ENCODE measurements at places on chromosomes 12 and 14.

- H3K4me1 ChIP-seq, result no peaks in the 10 kb centered on the region
- peaks cover 6% of the 10 kb centered on the region for H3K27me3 ChIP-seq
- DNase-seq, result no peak
These were observed 10.6 kb downstream of the AHNAK2 start for GRCh38 chr14:104967386-104968152.

GRCh38 chr14:61470261-61470960 lies 149.0 kb downstream of the PRKCH start:
- peak overlapping the region; percentile 94 for H3K27ac ChIP-seq
- H3K27me3 ChIP-seq, result no peaks in the 10 kb centered on the region
- H3K36me3 ChIP-seq, result peaks cover 10% of the 10 kb centered on the region
- H3K4me3 ChIP-seq, result peak overlapping the region; percentile 88
- no peak for DNase-seq

DNA sequence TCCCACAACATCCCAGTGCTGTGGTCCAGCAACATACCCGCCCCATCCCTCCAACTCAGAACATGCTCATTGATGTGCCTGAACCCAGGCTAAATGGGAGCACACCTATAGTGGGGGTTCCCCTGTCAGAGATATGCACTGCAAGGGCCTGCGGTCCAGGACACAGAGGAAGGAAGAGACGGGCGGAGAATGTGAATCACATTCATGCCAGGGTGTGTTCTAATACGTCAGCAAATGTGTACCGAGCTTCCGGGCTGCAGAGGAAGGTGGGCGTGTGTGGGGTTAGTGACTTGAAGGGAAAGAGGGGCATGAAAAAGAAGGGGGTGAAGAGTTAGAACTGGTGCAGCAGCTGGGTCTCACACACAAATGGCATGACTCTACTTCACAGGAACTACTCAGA lies 83.7 kb downstream of the DPF3 start:
- peak overlapping the region; percentile 48 for H3K4me3 ChIP-seq
- H3K4me1 ChIP-seq, result peaks cover 23% of the 10 kb centered on the region
- peak; percentile 59 for DNase-seq

DNA sequence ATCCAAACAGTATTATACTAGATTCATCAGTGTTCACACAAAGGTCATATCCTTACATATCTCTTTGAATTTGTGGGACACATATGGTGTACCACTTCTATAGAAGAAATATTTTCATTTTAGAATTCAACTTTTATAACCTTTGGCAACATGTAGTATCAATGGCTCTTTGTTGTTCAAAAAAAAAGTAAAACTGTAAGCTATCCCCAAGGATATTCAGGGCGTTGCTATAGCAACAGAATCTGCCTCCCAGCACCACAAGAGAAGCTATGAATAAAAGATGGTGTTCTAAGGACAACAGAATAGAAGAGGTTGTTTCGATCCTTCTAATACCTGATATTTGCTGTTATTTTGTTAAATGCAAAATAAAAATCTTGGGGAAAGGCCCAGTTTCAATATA lies 139.3 kb downstream of the BRMS1L start:
- no peaks in the 10 kb centered on the region for H3K36me3 ChIP-seq
- H3K27me3 ChIP-seq, result no peaks in the 10 kb centered on the region
- no peak overlapping the region for H3K4me3 ChIP-seq

- no peaks in the 10 kb centered on the region for H3K27me3 ChIP-seq
- DNase-seq, result no peak
- peak overlapping the region; percentile 16 for H3K27ac ChIP-seq
- peaks cover 16% of the 10 kb centered on the region for H3K36me3 ChIP-seq
These were observed 2.2 kb downstream of the ZC3H10 start for GRCh38 chr12:56120158-56120846.

DNA sequence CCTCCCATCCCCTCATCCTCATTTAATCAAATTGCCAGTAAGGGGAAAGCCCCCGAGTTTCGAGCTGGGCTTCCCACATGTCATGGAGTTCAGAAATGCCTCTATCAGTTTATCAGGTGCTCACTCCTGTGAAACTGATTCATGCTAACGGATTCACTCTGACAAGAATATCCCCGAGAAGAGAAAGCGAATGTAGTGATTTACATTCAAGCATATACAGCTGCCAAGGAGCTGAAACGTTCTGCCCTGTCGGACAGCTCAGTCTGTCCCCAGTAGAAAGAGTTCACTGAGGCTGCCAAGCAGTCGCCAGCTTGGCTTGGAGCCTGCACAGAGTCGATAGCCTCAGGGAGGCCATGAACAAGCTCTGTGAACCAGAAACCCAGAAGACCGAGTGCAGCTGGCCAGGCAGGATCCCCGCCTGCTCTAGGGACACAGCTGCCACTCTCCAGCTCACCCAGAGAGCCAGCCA lies 88.4 kb downstream of the TMCC3 start:
- H3K27ac ChIP-seq, result no peak overlapping the region
- H3K36me3 ChIP-seq, result no peaks in the 10 kb centered on the region
- peaks cover 18% of the 10 kb centered on the region for H3K4me1 ChIP-seq
- H3K27me3 ChIP-seq, result peaks cover 39% of the 10 kb centered on the region
- H3K4me3 ChIP-seq, result no peak overlapping the region
- DNase-seq, result no peak

DNA sequence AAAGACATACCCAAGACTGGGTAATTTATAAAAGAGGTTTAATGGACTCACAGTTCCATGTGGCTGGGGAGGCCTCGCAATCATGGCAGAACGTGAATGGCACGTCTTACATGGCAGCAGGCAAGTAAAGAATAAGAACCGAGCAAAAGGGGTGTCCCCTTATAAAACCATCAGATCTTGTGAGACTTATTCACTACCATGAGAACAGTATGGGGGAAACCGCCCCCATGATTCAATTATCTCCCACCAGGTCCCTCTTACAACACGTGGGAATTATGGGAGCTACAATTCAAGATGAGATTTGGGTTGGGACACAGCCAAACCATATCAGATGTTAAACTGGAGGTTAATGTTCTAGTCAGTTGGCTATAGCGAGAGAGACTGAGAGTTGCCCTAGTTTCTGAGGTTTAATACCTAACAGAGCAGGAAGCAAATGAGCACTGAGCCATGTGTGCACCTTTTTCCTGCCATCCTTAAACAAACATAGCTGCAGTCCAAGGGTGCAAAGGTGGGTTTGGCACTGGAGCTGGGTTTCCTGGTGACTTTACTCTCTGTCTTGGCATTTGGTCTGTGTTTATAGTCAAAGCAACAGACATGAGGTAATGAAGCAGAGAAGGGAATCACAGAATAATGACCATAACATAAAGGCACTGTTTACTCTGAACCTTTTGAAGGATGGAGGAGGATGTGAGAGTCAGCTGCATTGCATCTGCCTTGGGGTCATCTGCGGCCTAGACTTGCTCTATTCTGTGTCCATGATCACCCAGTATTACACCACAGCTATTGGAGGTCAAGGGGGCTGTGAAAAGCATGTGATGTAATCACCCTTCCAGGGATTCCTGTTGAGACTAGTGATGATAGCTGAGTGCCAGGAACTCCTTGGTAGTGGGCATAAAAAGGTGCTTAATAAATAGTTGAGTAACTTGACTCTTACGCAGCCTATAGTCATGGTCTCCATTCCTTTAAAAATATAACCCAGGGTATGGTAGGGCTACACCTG lies 83.6 kb upstream of the USP44 start:
- H3K4me1 ChIP-seq, result no peaks in the 10 kb centered on the region
- no peaks in the 10 kb centered on the region for H3K36me3 ChIP-seq
- no peak for DNase-seq
- no peak overlapping the region for H3K4me3 ChIP-seq
- H3K27me3 ChIP-seq, result no peaks in the 10 kb centered on the region

- no peak for DNase-seq
- H3K27ac ChIP-seq, result peak overlapping the region; percentile 54
- peak overlapping the region; percentile 20 for H3K4me3 ChIP-seq
- no peaks in the 10 kb centered on the region for H3K27me3 ChIP-seq
These were observed 82.9 kb upstream of the DYNC1H1 start for GRCh38 chr14:101881426-101881825.

GRCh38 chr12:63440048-63440447 lies 228.2 kb downstream of the DPY19L2 start:
- no peaks in the 10 kb centered on the region for H3K4me1 ChIP-seq
- H3K36me3 ChIP-seq, result no peaks in the 10 kb centered on the region
- H3K4me3 ChIP-seq, result no peak overlapping the region
- no peak overlapping the region for H3K27ac ChIP-seq
- no peaks in the 10 kb centered on the region for H3K27me3 ChIP-seq

DNA sequence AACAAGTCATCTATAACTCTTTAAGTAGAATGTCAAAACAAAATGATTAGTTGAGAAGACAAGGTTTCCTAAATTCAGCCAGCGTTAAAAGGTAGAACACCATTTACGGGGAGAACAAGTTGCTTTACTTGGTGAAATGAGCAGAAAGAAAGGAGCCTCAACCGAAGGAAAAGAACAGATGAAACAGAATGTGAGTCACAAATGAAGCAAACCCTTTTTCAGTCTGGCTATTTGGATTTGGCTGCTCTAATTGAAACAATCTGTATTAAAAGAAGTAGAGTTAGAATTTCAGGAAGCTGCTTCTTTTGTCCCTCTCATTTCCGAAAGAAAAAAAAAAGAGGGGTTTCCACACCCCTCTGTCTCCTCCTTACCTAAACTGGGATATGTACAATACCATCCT lies 34.6 kb downstream of the CEP128 start:
- H3K27ac ChIP-seq, result no peak overlapping the region
- H3K36me3 ChIP-seq, result peaks cover 10% of the 10 kb centered on the region

DNA sequence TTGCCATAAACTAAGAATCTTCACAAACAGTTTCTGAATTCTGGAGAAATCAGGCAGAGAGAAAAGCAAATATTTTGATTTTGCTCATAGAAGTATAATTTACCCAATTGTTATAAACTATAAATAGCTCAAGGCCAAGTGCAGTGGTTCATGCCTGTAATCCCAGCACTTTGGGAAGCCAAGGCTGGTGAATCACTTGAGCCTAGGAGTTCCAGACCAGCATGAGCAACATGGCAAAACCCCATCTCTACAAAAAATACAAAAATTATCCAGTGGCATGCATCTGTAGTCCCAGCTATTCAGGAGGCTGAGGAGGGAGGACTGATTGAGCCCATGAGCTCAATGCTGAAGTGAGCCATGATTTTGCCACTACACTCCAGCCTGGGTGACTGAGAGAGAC lies 19.6 kb upstream of the MMP19 start:
- DNase-seq, result no peak
- no peak overlapping the region for H3K4me3 ChIP-seq
- H3K27ac ChIP-seq, result no peak overlapping the region
- H3K36me3 ChIP-seq, result peaks cover 2% of the 10 kb centered on the region
- no peaks in the 10 kb centered on the region for H3K27me3 ChIP-seq

- no peak overlapping the region for H3K27ac ChIP-seq
- H3K4me1 ChIP-seq, result no peaks in the 10 kb centered on the region
- no peaks in the 10 kb centered on the region for H3K36me3 ChIP-seq
- no peak for DNase-seq
- H3K4me3 ChIP-seq, result no peak overlapping the region
These were observed 102.8 kb downstream of the ZNF664 start for GRCh38 chr12:124075841-124076240.

- H3K27me3 ChIP-seq, result no peaks in the 10 kb centered on the region
- DNase-seq, result no peak
- peaks cover 27% of the 10 kb centered on the region for H3K4me1 ChIP-seq
- H3K4me3 ChIP-seq, result no peak overlapping the region
These were observed 6.9 kb downstream of the LETMD1 start for GRCh38 chr12:51055060-51055459.

- DNase-seq, result no peak
- no peak overlapping the region for H3K27ac ChIP-seq
- H3K27me3 ChIP-seq, result peaks cover 11% of the 10 kb centered on the region
- no peaks in the 10 kb centered on the region for H3K4me1 ChIP-seq
These were observed 411.6 kb upstream of the CCDC196 start for GRCh38 chr14:66074537-66074936.

- H3K36me3 ChIP-seq, result peaks cover 2% of the 10 kb centered on the region
- no peak overlapping the region for H3K27ac ChIP-seq
- H3K4me1 ChIP-seq, result peaks cover 11% of the 10 kb centered on the region
- H3K27me3 ChIP-seq, result peaks cover 9% of the 10 kb centered on the region
- DNase-seq, result no peak
These were observed 138.0 kb upstream of the EGLN3 start for GRCh38 chr14:34088914-34089313.

- H3K36me3 ChIP-seq, result peaks cover 2% of the 10 kb centered on the region
- H3K4me1 ChIP-seq, result peaks cover 14% of the 10 kb centered on the region
- no peak for DNase-seq
- no peaks in the 10 kb centered on the region for H3K27me3 ChIP-seq
- no peak overlapping the region for H3K27ac ChIP-seq
These were observed 22.5 kb downstream of the LRP6 start for GRCh38 chr12:12244341-12244740.

GRCh38 chr12:105590571-105590970 lies 260.1 kb downstream of the C12orf75 start:
- no peak overlapping the region for H3K4me3 ChIP-seq
- H3K4me1 ChIP-seq, result no peaks in the 10 kb centered on the region
- H3K36me3 ChIP-seq, result no peaks in the 10 kb centered on the region
- H3K27ac ChIP-seq, result no peak overlapping the region
- peaks cover 6% of the 10 kb centered on the region for H3K27me3 ChIP-seq

DNA sequence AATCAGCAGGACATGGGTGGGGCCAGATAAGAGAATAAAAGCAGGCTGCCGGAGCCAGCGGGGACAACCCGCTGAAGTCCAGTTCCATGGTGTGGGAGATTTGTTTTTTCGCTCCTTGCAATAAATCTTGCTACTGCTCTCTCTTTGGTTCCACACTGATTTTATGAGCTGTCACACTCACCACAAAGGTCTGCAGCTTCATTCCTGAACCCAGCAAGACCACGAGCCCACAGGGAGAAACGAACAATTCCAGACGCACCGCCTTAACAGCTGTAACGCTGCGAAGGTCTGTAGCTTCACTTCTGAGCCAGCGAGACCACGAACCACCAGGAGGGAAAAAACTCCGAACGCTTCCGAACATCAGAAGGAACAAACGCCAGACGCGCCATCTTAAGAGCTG lies 2.8 kb upstream of the CNIH1 start:
- no peak overlapping the region for H3K27ac ChIP-seq
- H3K27me3 ChIP-seq, result peaks cover 15% of the 10 kb centered on the region
- no peak overlapping the region for H3K4me3 ChIP-seq
- peaks cover 27% of the 10 kb centered on the region for H3K4me1 ChIP-seq

GRCh38 chr14:61598980-61599379 lies 96.3 kb upstream of the HIF1A start:
- peak overlapping the region; percentile 66 for H3K27ac ChIP-seq
- H3K27me3 ChIP-seq, result no peaks in the 10 kb centered on the region
- DNase-seq, result peak; percentile 24

DNA sequence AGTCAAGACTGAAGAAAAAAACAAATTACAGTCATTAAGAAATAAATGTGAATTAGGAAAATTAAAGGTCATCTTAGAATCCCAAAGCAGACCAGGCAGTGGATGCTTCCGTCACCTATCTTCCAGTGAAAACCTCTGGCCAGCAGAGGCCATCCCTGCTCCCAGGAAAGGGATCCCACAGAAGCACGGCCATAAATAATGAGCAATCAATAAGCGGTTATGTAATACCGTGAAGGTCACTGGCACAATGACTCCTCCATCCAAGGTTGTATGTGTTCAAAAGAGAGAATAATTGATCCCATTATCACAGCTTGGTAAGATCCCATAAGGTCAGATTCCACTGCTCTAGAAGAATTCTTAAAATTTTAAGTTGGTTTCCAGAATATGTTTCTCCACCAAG lies 85.7 kb downstream of the PPP2R5E start:
- peaks cover 11% of the 10 kb centered on the region for H3K4me1 ChIP-seq

Measured in activated T-cell treated with anti-CD3 and anti-CD28 coated beads, Interleukin-2, amount 50 U/mL, for 72 hours (primary cell).